ENCODE measurements at places on chromosomes 12 and 14.

GRCh38 chr14:39203659-39204606 is 28.9 kb downstream of the PNN start:
- DNase-seq: no peak

DNA sequence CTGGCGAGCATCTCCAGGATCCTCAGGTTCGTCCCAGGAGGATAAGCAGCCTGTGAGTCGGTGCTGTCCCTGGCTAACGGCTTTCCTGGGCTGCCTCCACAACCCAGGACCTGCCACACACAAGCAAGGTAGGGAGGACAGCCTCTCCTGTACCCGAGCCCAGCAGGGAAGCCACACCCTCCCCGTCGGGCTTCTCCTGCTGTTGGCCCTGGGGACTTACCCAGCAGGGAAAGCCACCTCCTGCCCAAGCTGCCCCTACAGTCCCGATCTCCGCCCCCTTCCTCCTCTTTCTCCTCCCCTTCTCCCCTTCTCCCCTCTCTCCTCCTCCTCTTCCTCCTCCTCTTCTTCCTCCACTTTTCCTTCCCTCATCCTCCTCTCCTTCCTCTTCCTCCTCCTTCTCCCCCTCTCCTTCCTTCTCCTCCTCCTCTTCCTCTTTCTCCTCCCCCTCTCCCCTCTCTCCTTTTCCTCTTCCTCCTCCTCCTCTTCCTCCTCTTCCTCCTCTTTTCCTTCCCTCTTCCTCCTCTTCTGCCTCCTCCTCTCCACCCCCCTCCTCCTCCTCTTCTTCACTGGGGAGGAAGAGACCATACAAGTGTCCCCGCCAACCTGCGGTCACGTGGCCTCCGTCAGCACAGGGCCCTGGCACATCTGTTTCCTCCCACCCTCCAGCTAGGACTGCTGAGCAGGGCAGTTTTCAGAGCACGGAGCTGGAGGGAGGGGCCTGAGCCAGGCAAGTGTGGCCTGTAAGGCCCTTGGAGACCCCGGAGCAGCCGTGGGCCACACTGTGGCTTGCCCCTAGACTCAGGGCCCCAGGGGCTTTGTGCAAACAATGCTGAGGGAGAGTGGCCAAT is 17.3 kb upstream of the RFLNA start:
- no peak for DNase-seq

DNA sequence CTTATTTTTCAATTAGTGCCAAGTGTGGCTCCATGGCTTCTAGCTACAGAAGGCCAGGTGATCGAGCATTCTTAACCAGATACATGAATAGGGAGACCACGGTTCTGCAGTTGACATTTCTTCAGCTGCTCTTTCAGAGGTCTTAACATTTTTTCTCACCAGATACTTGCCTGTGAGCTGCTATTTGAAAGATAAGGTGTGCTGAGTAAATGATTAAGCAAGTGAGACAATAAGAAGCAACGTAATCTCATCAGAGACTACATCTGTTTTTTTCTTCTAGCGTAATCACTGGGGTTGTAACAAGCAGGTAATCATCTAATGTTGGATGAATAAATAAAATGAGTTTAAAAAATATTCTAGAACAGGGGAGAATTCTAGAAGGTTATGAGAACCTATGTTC is 912.9 kb downstream of the DIO2 start:
- no peak for DNase-seq

DNA sequence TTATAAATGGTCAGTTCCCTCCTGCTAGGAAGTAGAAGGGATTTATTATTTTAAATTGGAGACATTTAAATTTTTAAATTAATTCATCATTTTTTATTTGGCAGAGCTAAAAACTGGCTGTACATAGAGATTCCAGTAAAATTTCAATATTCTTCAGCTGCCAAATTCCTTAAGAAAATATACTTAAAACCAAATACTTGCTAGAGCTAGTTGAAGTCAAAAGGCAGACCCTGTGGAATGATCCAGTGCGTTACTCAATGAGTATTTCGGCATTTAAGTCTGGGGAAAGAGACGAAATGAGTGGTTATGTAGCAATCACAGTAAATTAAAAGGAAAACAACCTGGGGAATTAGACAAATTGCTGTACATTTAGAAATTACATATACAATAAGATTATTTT is 1104.7 kb downstream of the SLC6A15 start:
- DNase-seq: no peak

DNA sequence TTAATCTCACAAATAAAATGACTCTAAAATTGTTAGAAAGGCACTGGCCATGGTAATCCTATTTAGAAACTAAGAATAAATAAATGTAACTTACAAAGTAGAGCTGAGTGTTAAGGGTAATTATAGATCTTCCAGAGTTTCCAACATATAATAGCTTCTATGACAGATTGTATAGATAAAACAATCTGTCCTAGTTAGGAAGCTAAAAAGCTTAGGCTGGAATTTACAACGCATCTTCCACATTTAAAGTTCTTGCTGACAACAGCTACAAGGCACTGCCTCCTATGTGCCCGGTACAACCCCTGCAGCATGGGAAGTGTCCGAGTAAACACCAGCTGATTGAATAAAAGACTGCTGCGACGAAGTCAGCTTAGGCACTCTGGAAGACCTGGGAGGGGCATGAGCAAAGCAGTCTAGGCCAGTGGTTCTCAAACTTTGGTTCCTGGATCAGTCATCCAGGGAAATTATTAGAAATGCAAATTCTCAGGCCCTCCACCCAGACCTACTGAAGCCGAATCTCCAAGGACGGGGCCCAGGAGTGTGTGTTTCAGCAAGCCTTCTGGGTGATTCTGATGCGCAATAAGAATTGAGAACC is 635.6 kb upstream of the TBX3 start:
- no peak for DNase-seq

DNA sequence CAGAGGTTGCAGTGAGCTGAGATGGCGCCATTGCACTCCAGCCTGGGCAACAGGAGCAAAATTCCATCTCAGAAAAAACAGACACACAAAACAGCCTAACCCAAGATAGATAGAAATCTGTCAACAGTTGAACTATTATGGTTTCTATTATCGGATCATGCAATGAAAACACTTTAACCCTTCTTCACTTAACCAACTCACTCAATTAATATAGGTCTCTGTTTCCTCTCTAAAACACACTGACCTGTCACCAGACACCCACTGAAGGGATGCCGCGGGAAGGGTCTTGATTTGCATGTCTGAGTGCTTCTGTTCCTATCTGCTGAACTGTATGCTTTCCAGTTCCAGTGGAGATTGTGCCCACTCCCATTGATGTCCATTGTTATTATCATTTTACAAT is 38.0 kb upstream of the NUDT4 start:
- DNase-seq: no peak

DNA sequence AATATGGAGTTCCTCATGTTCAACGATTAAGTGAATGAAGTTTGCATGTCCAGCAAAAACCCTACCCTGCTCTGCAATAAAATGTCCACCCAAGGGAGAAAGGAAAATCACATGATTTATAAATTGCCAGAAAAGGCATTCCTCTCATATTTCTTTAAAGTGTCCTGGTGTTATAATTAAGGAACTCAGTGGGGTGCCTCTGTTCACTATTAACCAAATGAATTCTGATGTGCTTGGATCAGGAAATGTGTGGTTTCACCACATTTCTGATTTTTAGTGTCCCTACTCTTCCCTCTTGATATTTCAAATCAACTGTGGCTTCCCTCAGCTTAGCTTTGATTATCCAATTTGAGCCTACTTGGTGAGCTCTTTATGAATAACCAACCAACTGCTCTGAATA is 208.1 kb downstream of the PHLDA1 start:
- no peak for DNase-seq

- DNase-seq: no peak
These were observed 173.8 kb downstream of the BCAT1 start for GRCh38 chr12:24775073-24775472.

- no peak for DNase-seq
These were observed 219.5 kb upstream of the FKBP4 start for GRCh38 chr12:2575245-2575644.

DNA sequence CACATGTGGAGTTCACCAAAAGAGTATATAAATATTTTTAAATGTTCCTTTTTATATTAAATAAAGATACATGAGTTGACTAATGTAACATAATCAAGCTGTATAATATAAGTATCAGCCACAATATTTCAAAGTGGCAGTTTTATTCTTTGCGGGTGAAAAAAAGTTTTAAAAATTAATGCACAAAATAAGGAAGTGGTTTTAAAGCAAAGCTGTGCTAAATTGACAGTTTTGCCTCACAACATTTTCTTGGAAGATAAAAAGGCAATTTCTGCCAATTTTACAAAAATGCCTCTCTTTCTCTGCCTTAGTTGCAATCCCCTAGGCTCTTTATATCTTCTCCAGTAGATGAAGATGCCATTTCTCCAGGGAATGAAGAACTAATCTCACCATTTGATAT is 719.1 kb downstream of the C12orf50 start:
- no peak for DNase-seq

GRCh38 chr14:44036248-44036647 is 470.8 kb downstream of the FSCB start:
- no peak for DNase-seq

- no peak for DNase-seq
These were observed 157.5 kb downstream of the TMTC3 start for GRCh38 chr12:88299567-88300101.

DNA sequence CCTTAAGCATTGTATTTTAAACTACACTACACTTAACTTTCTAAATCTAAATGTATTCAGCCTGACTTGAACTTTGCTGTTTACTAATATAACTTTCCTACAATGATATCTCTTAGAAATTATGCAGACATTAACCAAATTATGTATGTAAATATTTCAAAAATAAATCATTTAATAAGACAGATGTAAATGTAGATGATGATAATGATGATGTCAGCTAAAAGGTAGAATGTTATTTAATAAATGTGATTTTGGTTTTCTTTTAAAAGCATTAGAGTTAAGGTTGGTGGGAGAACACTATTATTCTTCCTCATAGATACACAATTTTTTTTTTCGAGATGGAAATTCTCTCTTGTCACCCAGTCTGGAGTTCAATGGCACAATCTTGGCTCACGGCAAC is 10.1 kb downstream of the TAS2R43 start:
- DNase-seq: no peak

GRCh38 chr12:101050631-101051030 is 159.4 kb downstream of the SLC5A8 start:
- DNase-seq: no peak

GRCh38 chr12:117158096-117158495 is 32.2 kb downstream of the FBXO21 start:
- DNase-seq: no peak

All from mucosa of gallbladder (tissue), 1 donor.